Effector CD4-positive, alpha-beta T cell (primary cell): ENCODE measurements at places on chromosomes 16 and 17.
A peak's percentile ranks its signal among the peaks of the same experiment; 100 is the strongest.

DNA sequence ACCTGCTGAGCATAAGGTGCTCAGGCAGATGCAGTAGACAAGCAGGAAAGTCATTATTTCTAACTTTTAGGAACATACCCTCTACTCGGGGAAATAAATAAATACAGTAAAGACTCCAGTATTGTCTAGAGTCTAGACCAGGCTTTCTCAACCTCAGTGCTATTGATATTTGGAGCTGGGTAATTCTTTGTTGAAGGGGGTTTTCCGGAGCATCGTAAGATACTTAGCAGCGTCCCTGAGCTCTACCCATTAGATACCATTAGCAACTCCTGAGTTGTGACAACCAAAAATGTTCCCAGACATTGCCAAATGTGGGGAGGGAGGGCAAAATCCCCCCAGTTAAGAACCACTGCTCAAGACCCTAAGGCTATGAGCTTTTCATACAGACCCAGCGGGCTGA is 21.1 kb downstream of the EPOP start:
- DNase-seq: no peak

DNA sequence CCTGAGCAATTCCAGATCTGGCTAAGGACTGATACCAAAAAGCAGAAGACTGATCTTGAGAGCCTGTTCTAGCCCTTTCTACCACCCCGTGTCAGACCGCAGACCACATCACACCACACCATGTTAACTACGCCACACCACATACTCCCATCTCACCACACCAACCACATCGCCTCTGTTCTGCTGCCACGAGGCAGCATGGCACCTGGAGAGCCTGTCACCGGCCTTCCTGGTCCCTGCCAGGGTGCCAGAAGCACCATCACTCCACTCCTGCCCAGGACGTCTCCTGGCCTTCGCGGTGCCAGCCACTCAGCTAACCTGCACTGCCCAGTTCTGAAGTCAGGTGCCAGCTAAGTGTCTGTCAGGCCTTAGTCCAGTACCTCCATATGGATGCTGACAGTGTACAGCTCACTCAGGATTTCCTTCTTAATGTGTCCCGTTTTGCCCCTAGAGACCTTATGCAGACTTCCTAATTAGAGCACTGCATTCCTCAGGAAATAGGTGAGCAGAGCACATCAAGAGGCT is 37.2 kb upstream of the BCAR1 start:
- DNase-seq: peak; percentile 12

DNA sequence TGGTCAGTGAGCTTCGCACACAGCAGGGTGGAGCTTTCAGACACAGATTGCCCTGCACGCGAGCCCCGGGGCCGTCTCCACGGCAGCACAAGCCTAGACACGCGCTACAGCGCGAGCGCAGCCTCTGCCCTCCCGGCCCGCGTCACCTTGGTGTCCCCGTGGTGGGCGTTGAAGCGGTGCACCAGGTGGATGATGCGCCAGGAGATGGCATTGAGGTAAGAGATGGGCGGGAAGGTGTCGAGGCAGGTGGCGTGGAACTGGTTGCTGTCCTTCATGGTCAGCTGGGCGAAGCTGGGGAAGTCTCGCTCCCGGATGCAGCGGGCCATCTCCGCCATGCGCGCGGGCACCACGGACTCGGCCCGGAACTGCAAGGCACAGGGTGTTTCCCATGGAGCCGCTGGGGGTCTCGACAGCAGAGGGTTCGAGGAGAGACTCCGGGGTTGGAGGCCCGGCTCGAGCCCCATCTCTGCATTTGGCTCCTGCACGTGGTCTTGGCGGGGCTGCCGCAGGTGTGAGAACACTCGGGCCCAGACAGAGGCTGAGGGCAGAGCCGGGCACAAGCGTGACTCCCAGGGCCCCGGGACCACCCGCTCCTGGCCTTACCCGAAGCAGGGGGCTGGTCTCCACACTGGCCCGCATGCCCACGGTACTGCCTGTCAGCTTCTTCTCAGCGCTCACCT is 4.3 kb upstream of the CYBA start:
- DNase-seq: no peak

GRCh38 chr16:53809088-53809932 is 105.4 kb downstream of the FTO start:
- no peak for DNase-seq

- DNase-seq: peak; percentile 28
Measured at GRCh38 chr16:27408012-27408601, 6.1 kb downstream of the IL21R start.

- DNase-seq: no peak
Measured at GRCh38 chr16:81842564-81843242, 63.6 kb downstream of the PLCG2 start.

GRCh38 chr16:74249254-74249653 is 47.4 kb upstream of the PSMD7 start:
- no peak for DNase-seq

- DNase-seq: no peak
Measured at GRCh38 chr16:27690608-27691007, 140.7 kb downstream of the KATNIP start.
